NCI-H1694 treated with DMSO at 0.1 percent for 48 hours (cell line): ENCODE measurements at places on chromosomes 4 and X.
A peak's percentile ranks its signal among the peaks of the same experiment; 100 is the strongest.

GRCh38 chr4:73821325-73821724 is 15.2 kb upstream of the CXCL6 start:
- DNase-seq: no peak

DNA sequence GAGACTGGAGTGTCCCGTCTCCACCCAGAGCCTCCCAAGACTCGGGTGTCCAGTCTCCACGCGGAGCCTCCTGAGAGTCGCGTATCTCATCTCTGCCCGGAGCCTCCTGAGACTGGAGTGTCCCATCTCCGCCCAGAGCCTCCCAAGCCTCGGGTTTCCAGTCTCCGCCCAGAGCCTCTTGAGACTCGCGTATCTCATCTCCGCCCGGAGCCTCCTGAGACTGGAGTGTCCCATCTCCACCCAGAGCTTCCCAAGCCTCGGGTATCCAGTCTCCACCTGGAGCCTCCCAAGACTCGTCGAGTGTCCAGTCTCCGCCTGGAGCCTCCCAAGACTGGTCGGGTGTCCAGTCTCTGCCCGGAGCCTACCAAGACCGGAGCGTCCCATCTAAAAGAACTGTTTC is 2.3 kb downstream of the FAM47C start:
- DNase-seq: no peak

- no peak for DNase-seq
Measured at GRCh38 chr4:113591982-113592381, 169.6 kb downstream of the CAMK2D start.

DNA sequence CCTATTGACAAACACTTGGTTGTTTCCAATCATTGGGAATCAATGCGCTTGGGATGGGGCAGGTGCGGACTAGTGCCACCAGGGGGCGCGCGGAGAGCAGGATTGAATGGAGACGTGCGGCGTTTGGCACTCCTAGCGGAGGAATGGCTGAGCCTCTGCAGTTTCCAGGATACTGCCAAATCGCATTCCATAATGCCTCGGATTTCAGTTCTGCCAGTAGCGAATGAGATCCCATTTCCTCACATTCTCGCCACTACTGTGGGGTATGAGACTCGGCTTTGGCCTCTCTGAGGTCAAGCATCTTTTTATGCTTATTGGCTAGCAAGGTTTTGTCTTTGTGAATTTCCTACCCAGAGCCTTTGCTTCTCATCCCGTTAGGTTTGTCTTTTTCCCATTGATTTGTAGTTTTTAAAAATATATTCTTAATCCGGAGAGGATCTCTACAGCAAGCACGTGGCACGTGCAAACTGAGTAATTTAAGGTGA is 28.7 kb downstream of the CLDN34 start:
- peak; percentile 48 for DNase-seq

DNA sequence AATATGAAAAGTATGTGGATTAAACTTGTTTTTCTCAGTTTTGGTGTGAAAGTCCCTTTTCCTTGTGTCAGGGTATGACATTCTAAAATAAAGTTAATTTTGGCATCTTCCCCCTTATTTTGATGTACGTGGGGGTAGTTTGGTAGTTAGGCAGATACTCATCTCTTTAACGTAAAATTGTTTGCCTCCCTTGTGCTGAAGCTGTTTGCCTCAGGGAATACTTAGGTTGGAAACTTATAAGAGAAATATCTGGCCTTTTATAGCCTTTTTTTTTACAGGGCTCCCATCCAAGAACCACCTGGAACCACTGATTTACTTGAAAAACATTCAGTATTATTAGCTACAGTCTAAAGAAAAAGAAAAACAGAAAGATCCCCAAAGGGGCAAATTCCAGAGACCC is 85.5 kb downstream of the PHEX start:
- no peak for DNase-seq

DNA sequence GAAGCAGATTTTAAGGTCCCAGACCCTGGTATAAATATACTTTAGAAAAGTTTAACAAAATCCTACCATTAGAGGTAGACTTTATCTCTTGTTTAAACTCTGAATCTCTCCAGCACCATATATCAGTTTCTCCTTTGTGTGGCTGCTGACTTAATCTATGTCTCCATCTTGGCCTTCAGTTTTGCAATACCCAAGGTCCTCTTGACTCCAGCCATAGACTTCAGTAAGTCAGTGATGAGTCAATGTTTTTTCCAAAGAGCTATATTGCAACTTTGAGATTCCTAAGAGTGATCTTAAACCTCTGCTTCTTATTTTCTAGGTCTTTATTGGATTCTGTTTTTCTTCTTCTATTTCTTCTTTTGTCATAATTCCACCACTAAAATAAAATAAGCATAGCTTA is 50.8 kb upstream of the ADGRL3 start:
- DNase-seq: no peak

DNA sequence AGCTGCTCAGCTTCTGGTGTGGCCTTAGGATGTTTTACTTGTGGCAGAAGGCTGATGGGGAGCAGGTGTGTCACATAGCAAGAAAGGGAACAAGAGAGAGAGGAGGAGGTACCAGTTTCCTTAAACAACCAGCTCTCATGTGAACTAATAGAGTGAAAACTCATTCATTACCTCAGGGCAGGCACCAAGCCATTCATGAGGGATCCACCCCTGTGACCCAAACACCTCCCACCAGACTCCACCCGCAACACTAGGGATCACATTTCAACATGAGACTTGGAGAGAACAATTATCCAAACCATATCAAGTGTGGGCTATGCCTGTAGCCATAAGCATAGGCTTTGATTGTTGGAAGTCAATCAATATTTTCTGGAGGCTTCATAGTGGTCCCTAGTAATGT is 56.0 kb downstream of the GSX2 start:
- no peak for DNase-seq

DNA sequence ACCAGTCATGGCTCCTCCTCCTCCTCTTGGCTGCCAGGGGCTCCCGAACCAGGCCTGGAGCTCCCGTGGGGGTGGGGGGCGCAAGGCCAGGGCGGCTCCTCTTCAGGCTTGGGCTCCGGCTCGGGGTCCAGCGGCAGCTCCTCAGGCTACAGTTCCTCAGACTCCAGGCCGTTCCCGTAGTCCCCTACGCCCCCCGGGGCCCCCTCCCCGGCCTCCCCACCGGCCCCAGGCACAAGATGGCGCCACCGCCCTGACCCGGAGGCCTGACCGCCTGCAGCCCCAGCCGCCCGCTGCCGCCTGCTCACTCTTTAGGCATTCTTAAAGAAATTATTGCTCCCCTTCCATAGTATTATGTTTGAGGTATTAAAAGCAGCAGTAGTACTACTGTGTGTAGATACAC is 54.5 kb downstream of the TAF1 start:
- no peak for DNase-seq

DNA sequence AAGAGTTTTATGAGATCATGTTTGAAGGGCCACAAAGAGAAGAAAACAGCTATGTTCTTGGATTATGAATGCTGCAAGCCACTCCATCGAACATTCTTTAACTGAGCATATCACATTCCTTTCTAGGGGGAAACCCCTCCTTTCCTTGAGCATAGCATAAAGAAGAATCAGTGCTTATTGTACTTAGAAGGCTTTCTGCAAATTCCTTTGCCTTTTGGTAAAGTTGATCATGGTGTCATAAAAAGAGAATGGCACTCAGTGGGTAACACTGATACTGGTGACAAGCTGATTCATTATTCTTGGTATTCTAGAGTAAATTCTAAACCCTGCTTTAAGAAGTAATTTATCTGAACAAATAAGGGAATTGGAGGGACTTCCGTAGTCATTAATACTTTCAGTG is 88.5 kb upstream of the GPR34 start:
- no peak for DNase-seq

GRCh38 chr4:99879458-99879857 is 14.8 kb downstream of the LAMTOR3 start:
- DNase-seq: no peak

DNA sequence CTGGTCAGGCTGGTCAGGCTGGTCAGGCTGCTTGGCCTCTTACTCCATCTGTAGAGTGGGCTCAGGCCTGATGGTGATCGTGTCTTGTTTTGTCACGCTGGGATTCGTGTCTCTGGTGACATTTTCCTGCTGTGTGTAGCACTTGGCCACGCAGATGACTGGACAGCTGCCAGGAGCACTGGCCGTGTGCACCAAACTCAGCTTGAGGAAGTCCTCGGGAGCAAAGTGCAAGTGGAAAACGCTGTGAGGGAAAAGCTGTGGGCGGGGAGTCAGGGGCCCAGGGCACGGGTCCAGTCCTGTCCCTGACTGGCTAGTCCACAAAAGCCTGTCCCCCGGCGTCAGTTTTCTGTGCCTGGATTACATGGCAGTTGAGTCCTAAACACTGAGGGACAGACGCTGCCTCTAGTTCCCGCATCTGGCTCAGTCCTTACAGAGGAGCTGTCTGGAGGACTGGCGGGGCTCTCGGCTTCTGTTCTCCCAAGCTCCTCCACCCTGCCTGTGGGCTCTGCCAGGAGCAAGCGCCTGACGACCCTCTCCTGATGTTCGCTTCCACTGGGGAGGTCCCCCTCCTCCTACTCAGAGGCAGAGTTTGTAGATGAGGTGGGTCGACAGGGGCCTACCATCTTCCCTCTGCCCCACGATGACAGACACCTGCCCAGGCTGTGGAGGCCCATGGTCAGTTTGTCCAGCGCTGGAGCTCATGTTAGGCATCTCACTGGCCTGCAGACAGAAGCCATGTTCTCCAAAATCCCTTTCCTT is 35.9 kb upstream of the GRPEL1 start:
- no peak for DNase-seq

DNA sequence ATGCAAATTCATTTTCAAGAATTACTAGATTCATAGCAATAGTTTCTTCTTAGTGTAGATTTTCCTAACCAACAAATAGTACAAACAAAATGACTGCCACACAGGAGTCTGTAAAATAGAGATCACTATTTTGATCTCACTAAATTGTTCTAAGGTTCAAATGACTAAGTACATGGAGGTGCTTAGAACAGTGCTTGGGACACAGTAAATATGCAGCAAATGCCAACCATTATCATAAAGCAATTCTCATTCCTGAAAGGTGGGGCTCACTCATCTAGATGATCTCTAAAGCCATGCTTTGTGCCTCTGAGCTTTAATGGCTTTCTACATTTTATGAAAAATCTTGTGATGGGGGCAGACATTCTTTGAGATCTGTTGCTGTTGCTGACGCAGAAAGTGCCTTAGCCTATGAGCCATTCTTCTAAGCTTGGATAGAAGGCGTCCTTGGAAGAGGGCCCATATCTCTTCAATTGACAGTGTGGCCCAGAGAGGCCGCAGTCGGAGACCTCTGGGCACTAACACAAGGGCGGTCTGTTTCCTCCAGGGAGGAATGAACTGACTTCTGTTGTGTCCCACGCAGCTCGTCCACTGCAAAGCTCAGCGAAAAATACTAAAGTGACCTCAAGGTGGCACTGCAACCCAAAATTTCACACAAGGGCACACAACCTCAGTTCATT is 23.5 kb downstream of the TLR10 start:
- no peak for DNase-seq

- no peak for DNase-seq
Measured at GRCh38 chr4:33890841-33891240, 2353.5 kb downstream of the ARAP2 start.

DNA sequence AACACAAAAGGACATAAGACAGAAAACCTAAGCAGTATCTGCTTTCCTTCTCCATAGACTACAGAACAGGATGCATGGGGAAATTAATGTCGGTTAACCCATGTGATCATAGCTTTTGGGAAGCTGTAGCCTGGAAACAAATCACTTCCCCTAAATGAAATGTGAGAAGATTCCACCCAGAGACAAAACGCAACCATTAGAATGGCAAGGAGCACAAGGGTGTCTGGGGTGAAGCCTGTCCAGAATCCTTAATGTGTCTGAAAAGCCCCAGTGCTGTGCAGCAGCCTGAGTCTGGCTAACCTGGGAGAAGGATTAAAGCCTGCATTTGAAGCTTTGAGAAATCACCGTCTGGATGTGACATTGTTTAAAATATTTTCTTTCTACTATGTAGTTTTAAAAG is 213.3 kb downstream of the ANKRD50 start:
- no peak for DNase-seq

GRCh38 chr4:89364541-89364940 is 56.9 kb upstream of the GPRIN3 start:
- no peak for DNase-seq

DNA sequence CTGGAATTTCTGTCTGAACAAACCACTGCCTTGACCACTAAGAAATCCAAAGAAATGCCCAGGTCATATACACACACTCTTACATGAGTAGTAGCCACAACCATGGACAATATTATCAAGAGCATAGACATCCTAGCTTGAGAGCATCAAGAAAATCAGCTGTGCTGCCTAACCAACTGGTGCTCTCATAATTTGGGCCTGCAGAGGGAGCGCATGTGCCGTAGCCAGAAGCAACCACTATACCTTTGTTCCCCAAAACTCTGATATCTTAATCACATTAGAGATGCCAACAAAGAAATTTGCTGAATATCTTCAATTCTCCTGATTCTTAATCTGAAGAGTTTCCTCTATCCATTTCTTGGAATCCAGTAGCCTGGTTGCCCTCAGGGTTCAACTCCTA is 163.6 kb downstream of the ZNF674 start:
- DNase-seq: no peak

GRCh38 chr4:141757287-141757686 is 120.9 kb downstream of the IL15 start:
- no peak for DNase-seq

DNA sequence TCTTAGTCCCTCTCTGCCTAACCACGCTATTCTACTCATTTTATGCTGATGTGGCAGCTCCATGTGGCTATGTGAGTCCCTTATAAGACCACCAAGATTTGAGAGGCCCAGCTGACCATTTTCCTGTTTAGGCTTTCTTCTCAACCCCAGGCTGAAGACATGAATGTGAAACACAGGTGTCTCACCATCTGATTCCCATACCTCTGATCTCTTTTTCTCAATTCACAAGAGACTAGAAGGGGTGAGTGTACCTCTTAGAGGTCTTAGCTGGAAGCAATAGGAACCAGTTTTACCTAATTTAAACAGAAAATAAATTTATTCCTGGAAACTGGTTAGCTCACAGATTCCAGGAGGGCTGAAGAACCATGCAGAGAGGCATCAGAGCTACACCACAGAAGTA is 276.5 kb upstream of the FMR1 start:
- DNase-seq: no peak

DNA sequence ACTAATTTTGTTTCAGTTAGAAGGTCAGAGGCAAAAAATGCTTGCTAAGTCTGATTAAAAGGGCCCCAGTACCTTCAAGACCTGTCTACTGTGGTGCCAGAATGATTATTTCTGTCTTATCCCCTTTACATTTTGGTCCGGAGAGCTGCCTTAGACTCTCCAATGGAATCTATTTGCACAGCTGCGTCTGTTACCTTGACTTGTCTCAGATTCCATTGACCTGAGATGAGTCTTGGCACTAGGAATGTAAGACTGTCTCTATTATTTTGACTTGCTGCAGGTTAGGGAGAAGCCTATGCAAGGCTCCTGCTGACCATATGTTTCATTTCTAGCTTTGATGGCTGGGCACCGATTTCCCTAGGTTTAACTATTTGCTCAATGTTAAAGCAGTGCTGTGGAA is 457.6 kb downstream of the KCTD8 start:
- no peak for DNase-seq

DNA sequence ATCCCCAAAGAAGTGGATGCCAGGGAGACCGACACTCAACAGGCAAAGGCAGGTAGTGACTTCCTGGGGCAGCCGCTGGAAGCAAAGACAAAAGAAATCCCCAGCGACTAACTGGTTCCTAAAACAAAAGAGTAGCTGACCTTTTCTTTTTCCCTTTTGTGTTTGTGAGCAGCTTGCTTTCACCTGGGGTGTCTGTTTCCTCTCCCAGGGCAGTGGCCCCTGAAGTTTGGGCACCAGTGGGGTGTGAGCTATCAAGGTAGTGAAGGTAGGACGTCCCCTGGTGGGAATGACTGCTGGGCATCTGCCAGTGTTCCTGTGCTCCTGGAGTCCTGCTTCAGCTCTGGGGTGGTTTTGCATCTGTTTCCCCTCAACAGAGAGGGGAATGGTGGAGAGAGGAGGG is 41.6 kb upstream of the STIM2 start:
- no peak for DNase-seq
